ENCODE measurements at places on chromosomes 13 and 19.

GRCh38 chr19:47381653-47382279 is 32.7 kb downstream of the DHX34 start:
- DNase-seq, result no peak

GRCh38 chr13:98875146-98875729 is 102.6 kb downstream of the DOCK9 start:
- DNase-seq, result no peak

DNA sequence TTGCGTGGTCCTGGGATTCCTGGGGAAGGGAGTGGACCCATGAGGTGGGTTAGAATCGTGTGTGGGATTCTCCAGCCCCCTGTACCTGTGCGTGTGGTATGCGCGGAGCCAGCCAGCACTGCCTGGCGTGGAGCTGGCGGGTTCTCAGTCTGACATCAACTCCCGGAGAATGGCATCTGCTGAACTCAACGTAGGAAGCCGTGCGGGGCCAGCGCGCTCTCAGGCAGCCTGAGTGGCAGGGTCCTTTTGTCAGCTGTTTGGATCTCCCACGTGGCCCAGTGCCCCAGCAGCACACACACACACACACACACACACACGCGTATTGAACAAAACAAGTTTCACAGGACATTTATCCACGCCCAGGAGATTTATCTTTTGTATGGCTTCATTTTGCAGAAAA is 28.1 kb downstream of the ATP4B start:
- DNase-seq, result no peak

DNA sequence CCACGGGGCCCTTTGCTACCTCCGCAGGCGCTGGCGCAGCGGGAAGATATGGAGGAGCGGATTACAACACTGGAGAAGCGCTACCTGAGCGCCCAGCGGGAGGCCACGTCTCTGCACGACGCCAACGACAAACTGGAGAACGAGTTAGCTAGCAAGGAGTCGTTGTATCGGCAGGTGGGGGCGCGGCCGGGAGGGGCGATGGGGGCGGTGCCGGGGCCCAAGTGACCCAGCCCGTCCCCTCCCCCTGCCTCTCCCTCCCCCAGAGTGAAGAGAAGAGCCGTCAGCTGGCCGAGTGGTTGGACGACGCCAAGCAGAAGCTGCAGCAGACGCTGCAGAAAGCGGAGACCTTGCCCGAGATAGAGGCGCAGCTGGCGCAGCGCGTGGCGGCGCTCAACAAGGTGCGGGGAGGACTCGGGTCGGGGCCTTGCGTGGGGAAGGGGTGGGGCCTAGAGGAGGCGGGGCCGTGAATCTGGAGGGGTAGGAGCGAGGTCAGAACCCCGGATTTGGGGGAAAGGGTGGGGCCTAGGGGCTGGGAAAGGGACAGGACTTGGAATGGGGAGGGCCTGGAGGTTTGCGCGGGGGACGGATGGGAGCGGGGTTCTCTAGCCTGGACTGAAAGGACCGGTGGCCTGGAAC is 13.7 kb downstream of the PPFIA3 start:
- DNase-seq, result no peak

DNA sequence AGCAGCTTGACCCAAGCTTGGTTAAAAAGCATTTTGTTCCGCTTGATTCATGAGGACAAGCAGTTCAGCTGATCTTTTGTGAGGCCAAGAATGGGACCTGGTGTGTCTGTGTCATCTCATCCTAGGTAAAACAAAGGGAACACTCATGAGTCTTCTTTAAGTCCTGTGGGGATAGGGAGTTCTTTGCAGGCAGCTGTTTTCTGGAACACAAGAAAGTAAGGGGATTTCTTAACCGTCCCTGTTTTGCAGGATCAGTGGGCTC is 134.5 kb upstream of the TMTC4 start:
- DNase-seq, result no peak

DNA sequence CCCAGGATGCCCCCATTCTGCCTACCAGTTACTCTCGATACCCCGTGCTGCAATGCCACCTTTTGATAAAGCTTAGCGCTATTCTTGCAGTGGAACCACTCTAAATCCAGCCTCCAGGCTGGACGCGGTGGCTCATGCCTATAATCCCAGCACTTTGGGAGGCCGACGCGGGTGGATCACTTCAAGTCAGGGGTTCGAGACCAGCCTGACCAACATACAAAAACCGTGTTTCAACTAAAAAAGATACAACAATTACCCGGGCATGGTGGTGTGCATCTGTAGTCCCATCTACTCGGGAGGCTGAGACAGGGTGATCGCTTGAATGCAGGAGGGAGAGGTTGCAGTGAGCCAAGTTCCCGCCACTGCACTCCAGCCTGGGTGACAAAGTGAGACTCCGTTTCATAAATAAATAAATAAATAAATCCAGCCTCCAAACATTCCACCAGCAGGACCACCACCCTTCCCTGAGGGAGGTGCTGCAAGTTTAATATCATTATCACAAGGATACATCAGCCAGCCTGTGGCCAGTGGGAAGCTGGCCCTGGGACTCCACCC is 27.7 kb downstream of the CYP2B6 start:
- DNase-seq, result no peak

GRCh38 chr13:64688893-64689677 is 2541.1 kb downstream of the PCDH9 start:
- no peak for DNase-seq

- DNase-seq, result no peak
Observed at GRCh38 chr19:720345-721160, 11.8 kb downstream of the PALM start.

- no peak for DNase-seq
Observed at GRCh38 chr19:18612772-18613588, at the start of gene TMEM59L. TSS of gene TMEM59L (plus strand) at chr19:18612870. CDS start at chr19:18612959, 89 bp downstream.

- no peak for DNase-seq
Observed at GRCh38 chr13:46339035-46339666, 47.9 kb downstream of the RUBCNL start.

DNA sequence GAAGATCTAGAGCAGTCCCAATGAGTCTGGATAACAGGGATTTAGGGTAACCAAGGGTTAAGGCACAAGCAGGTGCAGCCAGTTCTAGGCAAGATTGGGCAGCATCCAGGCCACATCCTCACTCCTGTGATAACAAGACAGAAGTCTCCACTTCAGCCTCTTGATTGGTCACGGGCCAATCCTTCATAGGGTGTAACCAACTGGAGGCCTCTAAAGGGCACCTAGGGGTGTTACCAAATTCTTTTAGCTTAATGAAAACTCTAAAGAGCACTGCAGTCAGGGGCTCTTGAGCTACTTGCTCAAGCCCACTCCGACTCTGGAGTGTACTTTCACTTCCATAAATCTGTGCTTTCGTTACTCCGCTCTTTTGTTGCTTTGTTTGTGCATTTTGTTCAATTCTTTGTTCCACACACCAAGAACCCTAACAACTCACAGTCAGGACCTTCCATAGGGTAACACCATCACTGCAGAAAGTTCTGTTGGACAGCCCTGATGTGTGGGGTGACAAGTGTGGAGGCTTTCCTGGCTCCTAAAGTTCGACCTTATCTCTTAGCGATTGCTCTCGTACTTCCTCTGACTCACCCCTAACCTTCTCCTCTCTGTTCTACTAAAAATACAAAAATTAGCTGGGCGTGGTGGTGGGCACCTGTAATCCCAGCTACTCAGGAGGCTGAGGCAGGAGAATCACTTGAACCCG is 36.1 kb downstream of the ZSWIM9 start:
- no peak for DNase-seq

DNA sequence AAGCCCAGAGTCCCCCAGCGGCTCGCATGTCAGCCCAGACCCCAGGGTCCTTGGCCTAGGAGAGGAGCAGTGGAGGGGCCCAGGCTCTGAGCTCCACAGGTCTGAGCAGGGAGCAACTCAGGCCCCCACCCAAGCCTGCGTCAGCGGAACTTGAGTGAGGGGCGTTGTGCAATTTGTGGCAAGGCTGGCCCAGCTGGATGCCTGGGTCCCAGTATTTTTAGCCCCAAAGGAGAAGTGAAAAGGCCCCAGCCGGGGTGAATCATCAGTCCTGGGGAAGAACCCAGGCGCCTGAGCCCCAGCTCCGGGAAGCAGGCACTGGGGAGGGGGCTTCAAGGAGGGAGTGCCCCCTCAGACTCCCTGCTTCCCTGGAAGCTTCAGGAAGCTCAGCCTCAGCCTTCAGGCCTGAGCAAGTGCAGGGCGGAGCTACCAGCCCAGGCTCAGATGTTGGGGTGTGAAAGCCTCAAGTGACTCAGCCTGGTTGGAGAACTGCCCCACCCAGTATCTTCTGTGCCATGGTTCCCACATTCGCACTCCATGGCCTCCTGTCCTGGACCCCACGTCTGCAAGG is 7.2 kb downstream of the MED29 start:
- DNase-seq, result no peak

- no peak for DNase-seq
Observed at GRCh38 chr13:34914416-34914815, 27.7 kb upstream of the NBEA start.

- DNase-seq, result no peak
Observed at GRCh38 chr13:27419328-27419727, 5.1 kb upstream of the GTF3A start.

GRCh38 chr13:19586904-19587634 is 25.7 kb upstream of the TPTE2 start:
- DNase-seq, result no peak

DNA sequence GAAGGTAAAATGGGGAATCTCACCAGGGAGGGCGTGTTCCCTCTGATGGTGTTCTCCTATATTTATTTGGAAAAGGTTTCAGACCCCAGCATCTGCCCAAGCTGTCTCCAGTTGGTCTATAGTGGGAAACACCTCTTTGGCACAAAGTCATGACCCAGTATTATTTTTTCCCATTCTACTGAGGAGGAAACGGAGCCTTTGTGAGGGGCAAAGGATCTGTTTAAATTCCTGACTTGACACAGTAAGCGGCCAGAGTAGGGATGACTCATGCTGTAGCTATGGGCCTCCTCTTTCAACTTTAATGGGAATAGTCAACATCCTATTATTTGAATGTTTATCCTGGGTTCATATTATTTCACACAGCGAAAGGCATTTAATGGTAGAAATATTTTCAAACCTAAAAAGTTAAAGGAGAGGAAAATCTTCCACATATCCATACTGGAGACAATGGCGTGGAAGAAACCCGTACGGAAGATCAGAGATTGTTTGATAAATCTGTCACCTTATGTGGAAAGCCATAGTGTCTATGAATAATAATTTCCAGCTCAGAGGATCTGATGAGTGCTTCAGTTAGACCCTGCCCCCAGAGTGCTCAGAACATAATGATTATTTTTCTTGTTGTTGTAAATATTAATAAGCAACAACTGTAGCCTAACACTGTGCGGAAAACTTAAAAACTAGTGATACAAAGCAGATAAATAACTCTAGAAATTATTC is 126.0 kb downstream of the FOXO1 start:
- no peak for DNase-seq

DNA sequence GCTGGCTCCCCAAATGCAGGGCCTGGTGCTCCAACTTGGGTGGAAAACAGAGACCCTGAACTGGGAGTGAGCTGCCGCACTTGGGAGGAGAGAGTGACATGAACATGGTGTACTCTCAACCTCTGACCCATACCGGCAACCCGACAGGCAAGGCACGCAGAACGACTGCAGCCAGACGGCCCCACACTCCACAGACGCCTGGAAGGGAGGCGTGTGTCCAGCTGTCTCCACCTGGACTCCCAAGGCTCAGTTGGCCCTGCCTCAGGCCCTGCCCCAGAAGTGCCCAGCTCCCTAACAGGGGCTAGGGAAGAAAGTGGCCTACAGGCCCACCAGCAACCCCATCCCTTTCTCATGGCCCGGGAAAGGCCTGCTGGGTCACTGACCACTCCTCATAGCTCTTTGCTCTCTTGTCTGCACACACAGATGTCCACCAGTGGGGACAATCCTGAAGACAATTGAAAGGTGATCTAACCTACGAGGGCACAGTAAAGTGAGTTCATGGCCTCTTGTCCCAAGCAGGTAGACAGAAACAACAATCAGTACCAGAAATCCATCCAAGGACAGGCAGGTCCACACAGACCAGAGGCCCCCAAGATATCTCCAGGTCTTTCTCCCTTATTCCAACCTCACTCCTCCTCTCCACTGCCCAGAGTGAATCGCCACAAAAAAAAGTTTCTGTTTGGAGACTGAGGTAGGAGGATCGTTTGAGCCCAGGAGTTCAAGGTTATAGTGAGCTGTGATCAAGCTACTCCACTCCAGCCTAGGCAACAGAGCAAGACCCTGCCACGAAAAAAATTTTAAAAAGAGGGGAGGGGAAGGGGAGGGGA is 28.2 kb downstream of the ELL start:
- no peak for DNase-seq

DNA sequence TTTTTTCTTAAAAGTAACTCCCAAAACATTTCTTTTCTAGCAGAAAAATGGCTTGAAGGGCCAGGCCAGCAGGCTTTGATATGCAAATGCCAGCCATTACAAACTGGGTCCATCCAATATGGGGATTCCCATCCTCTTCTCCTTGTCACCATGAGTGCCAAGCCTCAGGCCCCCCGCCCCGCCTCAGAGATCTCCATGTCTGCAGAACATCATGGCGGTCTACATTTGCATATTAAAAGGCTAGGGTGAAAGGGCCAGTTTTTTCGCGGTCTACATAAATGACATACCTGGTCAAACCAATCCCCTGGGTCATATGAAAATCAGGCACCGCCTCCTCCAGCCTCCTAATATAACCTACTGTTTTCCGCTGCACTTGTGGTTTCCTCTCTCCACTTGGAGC is 1327.6 kb downstream of the UQCRFS1 start:
- DNase-seq, result no peak

- DNase-seq, result no peak
Observed at GRCh38 chr13:101896541-101896940, 444.1 kb downstream of the ITGBL1 start.

DNA sequence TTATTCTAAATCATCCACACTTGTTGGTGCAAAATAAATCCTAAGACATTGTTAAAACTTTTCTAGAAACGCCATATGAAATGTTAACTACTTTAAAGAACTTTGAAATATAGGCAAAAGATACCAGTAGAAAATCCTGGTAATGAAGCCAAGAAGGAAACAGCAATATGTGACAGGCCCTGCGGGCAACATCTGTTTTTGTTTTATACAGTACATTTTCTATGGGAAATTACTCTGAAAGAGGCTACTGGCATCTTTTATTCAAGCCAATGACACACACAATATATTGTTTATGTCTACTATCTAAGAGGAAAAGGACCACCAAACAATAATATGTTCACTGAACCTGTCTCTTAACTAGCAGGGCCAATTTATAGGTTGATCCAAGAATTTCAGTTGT is 829.7 kb downstream of the PCDH17 start:
- DNase-seq, result no peak

- DNase-seq, result peak; percentile 72
Observed at GRCh38 chr19:16338470-16339360, 14.1 kb downstream of the KLF2 start.

DNA sequence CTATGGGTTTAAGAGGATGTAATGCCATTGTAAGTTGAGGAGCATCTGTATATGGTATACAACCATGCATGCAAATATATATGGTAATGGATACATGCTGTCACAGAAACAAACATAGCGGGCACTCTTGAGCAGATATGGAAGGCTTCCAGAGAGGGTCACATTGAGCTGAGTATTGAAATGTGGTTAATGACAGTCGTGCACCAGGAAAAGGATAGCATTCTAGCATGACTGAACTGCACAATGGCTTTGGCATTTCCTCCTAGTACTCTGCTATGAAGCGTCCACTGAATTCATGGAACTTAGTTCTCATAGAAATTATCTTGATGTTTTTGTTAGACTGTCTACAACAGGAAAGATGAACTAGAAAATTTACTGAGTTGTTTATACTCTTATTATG is 25.2 kb downstream of the DGKH start:
- DNase-seq, result no peak

GRCh38 chr13:65841156-65841555 is 1389.0 kb downstream of the PCDH9 start:
- no peak for DNase-seq

- no peak for DNase-seq
Observed at GRCh38 chr19:16202320-16203255, 4.9 kb downstream of the AP1M1 start.

Measured in GM18507 (cell line).